ENCODE measurements at places on chromosomes 16 and 17.

GRCh38 chr16:60304720-60305119 lies 1570.6 kb upstream of the GOT2 start:
- H3K27ac ChIP-seq, result no peak overlapping the region
- no peak for DNase-seq
- H3K36me3 ChIP-seq, result no peaks in the 10 kb centered on the region

DNA sequence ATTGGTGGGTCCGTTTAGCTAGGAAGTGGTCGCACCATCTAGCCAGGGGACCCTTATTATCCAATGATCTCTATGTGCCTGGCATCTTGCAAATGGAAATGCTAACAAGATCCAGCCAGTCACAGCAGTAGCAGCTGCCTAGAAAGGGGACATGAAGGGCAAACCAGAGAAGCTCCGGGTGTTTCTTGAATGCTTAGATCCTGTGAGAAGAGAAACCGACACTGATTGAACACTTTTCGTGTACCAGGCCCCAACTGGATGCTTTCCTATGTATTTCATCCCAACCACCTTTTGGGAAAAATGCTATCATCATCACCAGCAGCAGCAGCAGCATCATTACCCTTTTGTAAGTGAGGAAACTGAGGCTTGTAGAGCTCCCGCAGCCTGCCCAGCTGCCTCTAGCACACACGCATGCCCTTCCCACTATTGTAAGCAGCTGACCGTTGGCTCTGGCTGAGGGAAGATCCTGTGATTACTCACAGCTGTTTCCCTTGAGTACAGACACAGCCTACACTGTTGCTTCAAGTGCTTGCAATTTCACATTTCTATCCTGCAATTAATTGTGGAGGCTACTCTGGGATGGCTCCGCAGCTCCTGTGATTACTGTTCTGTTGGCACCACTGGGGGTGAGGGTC lies 180.7 kb upstream of the CACNG5 start:
- no peaks in the 10 kb centered on the region for H3K27me3 ChIP-seq
- H3K36me3 ChIP-seq, result no peaks in the 10 kb centered on the region
- no peak for DNase-seq
- no peak overlapping the region for H3K27ac ChIP-seq
- no peak overlapping the region for H3K4me3 ChIP-seq

DNA sequence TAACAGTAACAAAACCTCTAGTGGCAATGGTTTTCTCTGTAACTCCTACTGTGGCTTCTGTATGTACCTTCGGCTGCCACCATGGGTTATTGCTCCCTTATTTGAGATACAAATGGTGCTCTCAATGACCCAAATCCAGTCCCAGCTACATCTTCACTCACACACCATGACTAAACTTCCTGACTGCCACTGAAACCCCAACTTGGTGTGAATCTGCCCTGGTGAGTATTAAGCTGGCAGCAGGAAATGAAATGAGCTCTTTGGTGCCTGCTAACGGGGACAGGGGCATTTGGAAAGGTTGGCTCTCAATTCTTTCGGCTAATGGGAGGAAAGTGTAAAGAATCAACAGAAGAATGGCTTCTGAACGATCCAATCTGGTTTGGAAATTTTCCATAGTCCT lies 7.5 kb upstream of the SLC35B1 start:
- H3K4me1 ChIP-seq, result no peaks in the 10 kb centered on the region
- H3K27me3 ChIP-seq, result no peaks in the 10 kb centered on the region
- H3K36me3 ChIP-seq, result peaks cover 52% of the 10 kb centered on the region
- no peak for DNase-seq

DNA sequence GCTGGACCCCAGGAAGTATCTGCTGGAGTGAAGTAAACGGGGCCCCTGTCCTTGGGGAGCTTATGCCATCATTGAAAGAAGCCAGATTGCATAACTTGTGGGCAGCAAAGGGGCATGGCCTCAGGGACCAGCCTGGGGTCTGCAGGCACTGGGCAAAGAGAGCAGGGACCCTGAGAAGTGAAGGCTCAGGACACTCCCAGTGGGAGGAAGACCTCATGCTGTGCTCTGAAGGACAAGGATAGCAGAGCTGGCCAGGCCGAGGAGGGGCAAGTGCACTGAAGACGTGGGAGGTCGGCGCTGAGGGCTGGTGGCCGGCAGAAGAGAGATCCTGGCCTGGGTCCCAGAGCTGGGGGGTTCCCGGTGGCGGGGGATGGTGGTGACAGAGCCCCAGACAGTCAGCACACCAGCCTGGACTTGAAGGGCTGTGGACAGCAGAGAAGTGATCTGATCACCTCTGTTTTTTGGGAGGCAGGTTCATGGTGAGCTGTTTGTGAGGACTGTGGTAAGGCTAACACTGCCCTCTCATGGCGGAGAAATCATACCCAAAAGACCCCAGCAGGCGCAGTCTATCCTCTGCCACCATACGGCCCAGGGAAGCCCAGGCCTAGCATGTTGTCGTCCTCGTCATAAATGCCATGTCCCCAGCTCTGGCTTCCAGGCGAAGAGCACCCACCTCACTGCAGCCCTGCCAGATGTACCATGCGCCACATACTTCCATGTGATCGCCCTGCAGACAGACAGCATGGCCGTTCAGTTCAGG lies 7.1 kb upstream of the CNP start:
- H3K36me3 ChIP-seq, result no peaks in the 10 kb centered on the region
- H3K27me3 ChIP-seq, result no peaks in the 10 kb centered on the region
- no peaks in the 10 kb centered on the region for H3K4me1 ChIP-seq
- no peak for DNase-seq

GRCh38 chr16:78705694-78706093 lies 606.2 kb downstream of the WWOX start:
- H3K4me1 ChIP-seq, result peaks cover 2% of the 10 kb centered on the region
- H3K27me3 ChIP-seq, result no peaks in the 10 kb centered on the region
- H3K36me3 ChIP-seq, result no peaks in the 10 kb centered on the region
- no peak for DNase-seq
- no peak overlapping the region for H3K27ac ChIP-seq
- no peak overlapping the region for H3K4me3 ChIP-seq

DNA sequence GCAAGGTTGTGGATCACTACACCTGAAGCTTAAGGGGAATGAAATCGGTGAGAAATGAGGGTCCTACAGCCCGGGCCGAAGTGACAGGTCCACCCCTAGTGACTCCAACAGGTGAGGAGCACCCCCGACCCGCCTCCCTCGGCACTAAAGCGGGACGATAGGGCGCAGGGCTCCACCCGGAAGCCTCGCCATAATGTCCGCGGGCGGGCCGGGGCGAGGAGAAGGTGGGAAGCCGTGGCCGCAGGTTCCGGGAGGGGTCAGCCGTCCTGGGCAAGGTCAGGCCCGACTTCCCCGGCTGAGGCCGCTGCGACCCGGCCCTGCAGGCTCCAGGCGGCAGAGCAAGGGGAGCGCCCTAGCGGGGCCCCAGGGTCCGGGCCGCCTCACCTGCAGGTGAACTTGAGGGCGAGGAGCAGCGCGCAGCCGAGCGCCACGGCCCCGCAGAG lies 543 bp downstream of the TXNDC11 start:
- H3K36me3 ChIP-seq, result no peaks in the 10 kb centered on the region
- H3K27ac ChIP-seq, result peak overlapping the region; percentile 96
- H3K4me3 ChIP-seq, result peak overlapping the region; percentile 87
- no peaks in the 10 kb centered on the region for H3K27me3 ChIP-seq
